ENCODE measurements at places on chromosomes 1 and 21.
A peak's percentile ranks its signal among the peaks of the same experiment; 100 is the strongest.

GRCh38 chr1:167720965-167721616 lies 691 bp upstream of the MPZL1 start:
- no peak for DNase-seq

DNA sequence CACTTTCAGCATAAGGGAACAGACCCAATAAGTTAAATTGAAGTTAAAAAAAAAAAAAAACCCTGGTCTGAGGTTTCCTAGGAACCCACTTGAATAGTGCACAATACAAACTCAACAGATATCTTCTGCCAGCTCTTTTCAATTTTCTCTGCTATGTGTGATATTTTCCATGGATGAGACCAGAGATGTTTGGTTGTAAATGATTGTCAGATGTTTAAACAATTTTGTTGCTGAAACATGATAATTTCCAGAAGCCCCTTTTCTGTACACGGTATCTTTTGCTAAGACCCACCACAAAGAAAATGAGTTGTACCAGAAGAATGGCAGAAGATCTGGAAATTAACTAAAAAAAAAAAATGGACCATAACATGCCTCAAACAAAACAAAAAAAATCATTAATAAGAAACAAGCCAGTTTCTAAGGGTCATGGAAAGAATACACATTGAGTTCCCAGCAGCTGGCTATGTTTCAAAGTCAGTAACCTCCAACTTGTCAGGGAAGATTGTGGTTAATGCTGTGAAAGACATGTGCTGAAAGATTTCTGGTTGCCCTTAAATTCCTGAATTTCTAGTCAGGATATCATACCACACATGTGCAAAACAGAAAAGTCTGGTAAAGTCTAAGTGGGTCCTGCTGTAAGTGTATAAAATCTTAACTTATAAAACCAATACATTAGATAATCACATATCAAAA lies 35.6 kb upstream of the MGST3 start:
- DNase-seq: no peak

DNA sequence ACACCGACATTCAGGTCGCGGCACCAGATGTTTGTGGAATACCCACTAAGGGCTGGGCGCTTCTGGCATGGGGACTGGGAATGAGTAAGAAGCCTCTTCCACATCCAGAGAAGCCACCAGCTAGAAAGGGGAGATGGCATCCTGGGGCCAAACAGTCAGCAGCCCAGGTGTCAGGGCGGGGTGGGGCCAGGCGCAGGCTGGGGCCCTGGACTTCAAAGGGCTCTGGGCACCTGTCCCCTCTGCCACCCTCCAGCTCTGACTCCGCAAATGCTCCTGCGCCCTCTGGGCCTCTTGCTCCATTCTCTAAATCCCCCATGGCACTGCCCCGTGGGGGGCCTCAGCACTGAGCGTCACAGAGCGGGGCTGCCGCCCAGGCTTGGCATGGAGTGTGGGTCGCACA lies 70.4 kb downstream of the MEGF6 start:
- DNase-seq: no peak

DNA sequence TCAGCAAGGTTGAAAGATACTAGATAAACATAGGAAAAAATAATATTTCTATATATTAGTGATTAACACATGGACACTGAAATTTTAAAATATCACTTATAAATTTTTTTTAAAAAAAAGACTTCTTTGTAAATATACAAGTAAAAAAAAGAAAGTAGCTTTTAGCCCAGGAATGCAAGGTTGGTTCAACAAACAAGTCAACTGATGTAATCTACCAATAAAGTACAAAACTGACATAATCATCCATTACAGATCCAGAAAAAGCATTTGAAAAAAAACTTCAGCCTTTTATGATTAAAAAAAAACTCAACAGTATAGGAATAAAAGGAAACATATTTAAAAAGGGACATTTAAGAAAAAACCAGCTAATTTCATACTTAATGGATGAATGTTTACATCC lies 48.4 kb downstream of the TRMT1L start:
- DNase-seq: no peak

DNA sequence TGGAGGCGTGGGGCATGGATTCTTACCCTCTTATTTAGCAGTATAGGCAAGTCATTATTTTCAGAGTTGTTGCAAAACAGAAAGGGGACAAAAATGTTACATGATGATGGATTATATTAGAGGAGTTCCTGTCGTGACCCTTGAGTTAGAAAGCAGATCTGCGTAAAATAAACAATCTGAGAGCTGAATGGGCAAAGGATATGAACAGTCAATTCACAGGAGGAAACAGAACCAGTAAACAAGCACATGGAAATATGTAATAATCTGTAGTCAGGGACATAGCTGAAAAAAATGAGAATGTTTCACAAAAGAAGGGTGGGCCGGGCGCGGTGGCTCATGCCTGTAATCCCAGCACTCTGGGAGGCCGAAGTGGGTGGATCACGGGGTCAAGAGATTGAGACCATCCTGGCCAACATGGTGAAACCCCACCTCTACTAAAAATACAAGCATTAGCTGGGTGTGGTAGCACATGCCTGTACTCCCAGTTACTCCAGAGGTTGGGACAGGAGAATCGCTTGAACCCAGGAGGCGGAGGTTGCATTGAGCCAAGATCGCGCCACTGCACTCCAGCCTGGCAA lies 20.9 kb downstream of the RCAN1 start:
- no peak for DNase-seq

DNA sequence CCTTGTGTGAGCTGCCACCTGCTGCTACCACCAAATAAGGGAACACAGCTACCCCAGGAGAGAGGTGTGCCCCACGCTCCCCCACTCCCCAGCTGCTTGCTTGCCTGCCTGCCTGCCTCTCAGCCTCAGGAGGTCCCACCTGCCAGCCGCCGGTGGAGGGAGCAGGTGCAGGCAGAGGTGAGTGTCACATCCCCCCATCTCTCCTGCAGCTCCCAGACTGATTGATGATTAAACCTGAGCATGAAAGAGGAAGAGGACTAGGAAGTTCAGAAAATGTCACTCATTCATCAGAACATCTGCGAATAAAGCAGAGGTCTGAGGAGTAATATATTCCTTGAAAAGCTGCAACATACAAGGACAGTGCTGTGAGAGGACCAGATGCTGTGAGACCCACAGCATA lies 58.6 kb upstream of the HIVEP3 start:
- DNase-seq: no peak

DNA sequence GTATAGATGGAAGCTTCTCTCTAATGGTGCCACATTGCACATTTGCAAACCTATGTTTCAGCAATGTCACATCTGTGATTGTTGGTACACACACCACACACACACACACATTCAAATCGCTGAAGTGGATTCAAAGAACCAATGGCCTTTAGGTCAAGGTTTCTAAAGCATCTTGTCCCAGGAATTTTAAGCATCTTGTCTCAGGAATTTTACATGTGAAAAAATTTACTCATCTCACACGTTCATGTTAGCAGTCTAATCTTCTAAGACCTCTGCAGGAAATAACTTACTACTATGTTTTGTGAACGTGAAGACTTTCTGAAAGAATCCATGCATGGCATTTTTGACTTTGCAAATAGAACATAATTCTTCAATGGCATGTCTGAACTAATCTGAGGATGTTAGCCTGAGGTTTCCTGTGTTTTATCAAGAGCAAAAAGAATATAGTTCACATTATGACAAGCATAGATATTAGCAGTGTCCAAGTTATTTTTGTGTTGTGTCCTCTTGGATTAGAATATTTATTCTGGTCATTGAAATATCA lies 125.1 kb downstream of the CYYR1 start:
- DNase-seq: no peak

DNA sequence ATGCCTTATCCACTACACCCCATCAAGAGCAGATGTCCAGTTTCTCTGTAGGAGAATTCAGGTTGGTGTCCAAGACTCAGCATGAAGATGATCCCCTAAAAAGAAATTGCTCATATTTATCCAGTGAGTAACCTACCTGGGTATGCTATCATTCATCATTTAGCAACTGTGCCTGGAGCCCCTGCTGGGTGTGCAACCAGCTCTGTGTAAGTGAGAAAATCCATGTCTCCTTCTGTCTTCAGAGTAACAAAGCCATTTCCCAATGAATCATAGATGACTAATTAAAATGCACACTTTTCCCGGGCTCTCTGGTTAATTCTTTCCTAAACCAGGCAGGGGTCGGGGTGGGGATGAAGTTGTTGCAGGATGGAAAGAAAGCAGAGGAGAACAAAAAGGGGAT lies 35.8 kb downstream of the OLFML3 start:
- DNase-seq: no peak

- no peak for DNase-seq
Measured at GRCh38 chr1:153347856-153348255, 785 bp downstream of the PGLYRP4 start.

DNA sequence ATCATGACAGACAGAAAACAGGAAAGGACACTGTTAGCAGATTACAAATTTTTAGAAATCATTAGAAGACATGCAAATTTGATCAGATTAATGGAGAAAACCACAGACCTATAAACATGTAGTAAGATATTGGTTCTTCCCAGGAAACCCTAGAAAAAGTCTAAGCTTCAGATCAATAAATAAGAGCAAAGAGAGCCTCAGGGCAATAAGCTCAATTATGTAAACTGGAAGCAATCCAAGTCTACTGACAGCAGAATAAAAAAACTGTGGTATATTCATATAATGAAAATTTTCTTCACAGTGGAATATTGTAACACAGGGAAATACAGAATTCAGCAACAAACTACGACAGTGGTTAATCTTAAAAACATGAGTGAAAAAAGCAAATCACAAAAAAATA lies 36.3 kb downstream of the NRDC start:
- DNase-seq: no peak

DNA sequence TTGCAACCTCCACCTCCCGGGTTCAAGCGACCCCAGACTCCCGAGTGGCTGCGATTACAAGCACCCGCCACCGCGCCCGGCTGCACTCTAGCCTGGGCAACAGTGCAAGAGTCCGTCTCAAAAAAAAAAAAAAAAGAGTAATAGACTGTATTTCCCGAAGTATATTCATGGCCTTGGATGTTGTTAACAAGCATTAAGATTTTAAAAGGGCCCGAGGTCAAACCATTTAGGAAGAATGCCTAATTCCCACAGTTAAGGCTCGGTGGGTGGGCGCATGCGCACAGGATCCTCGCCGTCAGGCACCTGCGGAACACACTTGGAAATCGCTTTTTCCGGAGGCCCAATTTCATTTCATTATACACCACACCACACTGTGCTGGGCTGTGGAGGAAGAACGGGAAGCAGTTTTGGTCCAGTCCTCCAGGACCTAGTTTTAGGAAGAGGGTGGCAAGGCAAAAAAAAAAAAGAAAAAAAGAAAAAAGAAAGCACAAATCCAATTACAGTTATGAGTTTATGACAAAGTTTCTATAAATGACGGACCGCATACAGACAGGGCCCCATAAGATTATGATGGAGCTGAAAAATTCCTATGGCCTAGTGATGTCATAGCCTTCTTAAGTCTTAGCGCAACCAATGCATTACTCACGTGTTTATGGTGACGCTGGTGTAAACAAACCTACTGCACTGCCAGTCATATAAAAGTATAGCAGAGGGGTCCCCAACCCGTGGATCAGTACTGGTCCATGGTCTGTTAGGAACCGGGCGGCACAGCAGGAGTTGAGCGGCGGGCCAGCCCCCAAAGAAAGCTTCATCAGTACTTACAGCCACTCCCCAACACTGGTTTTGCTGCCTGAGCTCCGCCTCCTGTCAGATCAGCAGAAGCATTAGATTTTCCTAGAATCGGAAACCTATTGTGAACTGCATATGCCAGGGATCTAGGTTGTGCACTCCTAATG lies 38.2 kb downstream of the H3-3A start:
- DNase-seq: peak; percentile 21

DNA sequence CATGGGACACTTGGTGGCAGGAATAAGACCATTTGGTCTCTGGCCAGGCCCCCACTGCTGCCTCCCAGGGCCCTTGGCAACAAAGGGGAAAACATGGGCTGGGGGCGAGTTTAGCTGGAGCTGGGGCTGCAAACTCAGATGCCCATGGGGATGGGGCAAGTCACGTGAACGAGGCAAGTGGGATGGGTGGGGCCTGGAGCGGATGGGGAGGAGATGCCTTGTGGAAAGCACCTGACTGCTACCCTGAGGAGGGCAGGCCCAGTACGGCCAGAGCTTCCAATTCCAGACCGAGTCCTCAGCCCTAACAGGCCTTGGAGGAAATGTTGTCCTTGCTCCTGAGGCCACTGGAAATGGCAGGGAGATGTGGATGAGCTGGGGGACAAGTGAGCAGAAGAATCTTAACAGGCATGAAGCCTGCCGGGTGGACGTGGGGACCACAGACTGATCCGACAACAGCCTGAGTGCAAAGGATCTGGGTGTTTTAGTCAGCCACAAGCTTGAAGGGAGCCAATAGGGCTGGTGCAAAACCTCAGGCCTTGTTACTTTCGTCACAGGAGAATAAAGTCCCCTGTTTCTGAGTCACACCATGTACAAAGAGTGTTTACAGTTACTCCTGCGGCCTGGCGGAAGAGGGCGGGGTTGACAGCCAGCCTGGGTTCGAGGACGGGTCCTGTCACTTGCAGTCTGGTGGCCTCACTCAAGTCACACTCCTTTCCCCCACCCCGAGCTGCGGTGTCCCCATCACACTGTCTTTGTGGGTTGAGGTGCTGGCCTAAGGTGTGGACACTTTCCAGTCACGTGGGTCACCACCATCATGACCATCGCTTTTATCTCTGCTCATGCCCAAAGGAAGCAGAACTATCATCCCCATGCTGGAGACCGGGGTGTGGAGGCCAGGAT lies 19.1 kb downstream of the RUNX3 start:
- DNase-seq: peak; percentile 72

GRCh38 chr1:81420760-81421159 lies 380.0 kb upstream of the ADGRL2 start:
- no peak for DNase-seq

DNA sequence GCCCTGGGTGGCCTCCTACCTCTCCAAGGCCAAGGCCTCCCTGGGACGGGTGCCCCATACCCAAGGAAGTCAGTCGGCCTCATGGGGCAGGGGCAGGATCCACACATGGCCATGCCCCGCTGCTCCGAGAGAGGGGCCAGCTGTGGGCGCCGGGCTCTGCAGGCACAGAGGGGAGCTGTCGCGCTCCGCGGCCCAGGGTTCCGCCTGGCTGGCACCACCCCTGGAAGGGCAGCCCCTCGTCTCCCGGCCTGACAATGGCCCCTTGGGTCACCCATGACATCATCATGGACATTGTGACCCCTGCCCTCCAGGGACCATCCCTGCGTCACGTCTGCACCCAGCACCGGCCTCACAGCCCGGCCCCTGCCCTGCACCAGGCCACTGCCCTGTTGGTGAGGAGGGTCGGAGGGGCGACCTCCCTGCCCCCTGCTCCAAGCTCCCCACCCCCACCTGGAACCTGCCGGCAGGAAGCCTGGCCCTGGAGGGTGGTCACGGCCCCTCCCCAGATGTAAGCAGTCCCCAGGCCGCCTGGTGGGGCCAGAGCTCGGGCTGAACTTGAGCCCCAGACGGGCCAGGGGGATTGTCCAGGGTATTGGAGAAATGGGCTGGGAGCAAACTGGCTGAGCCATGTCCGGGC lies 5.8 kb downstream of the TTLL10 start:
- DNase-seq: no peak

DNA sequence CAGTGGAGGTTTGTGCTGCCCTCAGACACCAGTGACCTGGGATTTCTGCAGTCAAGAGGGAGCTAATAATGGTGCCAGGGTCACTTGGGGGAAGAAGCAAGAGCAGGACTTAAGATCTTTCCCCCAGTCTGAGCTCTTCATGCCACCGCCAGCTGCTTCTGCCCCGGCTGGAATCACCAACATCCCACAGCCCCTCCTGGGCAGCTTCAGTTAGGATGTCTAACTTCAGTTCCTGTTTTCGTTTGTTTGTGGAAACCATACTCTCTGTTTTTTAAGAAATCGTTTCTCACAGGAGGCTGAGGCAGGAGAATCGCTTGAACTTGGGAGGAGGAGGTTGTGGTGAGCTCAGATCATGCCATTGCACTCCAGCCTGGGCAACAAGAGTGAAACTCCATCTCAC lies 25.6 kb upstream of the PRDM2 start:
- DNase-seq: no peak

- no peak for DNase-seq
Measured at GRCh38 chr1:1671365-1672119, 12.7 kb upstream of the CDK11B start.
